ENCODE measurements at places on chromosomes 13 and 19.

DNA sequence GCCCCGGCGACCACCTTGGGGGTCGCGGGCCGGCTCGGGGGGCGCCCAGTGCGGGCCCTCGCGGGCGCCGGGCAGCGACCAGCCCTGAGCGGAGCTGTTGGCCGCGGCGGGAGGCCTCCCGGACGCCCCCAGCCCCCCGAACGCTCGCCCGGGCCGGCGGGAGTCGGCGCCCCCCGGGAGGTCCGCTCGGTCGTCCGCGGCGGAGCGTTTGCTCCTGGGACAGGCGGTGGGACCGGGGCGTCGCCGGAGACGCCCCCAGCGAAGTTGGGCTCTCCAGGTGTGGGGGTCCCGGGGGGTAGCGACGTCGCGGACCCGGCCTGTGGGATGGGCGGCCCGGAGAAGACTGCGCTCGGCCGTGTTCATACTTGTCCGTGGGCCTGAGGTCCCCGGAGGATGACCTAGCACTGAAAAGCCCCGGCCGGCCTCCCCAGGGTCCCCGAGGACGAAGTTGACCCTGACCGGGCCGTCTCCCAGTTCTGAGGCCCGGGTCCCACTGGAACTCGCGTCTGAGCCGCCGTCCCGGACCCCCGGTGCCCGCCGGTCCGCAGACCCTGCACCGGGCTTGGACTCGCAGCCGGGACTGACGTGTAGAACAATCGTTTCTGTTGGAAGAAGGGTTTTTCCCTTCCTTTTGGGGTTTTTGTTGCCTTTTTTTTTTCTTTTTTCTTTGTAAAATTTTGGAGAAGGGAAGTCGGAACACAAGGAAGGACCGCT is 729 bp downstream of the STK11 start:
- no peak for DNase-seq

GRCh38 chr19:31597616-31598015 is 248.4 kb upstream of the TSHZ3 start:
- DNase-seq: no peak

GRCh38 chr13:108895220-108895704 is 265.9 kb downstream of the MYO16 start:
- peak; percentile 69 for DNase-seq

- DNase-seq: no peak
Observed at GRCh38 chr13:44124352-44124751, 244.6 kb downstream of the LACC1 start.

DNA sequence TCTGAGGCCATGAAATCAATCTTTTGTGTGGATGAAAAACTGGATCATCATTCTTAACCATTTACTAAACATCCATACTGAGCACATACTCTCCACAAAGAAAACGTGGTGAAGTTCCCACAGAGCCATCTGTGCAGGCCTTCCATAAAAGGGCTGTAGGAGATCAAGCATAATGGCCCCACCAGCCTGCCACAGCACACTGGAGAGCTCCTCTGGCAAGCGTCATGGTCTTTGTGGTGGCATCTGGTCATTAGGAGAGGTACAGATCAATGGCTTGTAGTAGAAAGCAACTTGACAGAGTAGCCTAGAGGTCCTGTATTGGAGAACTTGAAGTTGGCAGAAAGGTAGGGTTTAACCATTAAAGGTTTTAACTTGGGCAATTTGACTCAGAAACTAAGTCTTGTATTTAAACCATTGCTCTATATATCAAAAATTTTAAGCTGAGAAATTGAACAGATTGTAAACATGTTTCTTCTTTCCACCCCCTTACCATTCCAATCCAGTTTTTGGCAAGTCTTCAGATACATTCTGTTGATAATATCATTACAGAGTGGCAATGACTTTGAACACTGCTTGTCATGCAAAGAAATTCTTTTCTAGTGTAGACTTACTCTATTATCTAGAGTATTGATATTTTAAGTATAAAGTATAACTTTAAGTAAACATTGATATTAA is 128.3 kb downstream of the LMO7 start:
- DNase-seq: no peak

- DNase-seq: no peak
Observed at GRCh38 chr13:73891805-73892204, 242.4 kb downstream of the KLF12 start.

DNA sequence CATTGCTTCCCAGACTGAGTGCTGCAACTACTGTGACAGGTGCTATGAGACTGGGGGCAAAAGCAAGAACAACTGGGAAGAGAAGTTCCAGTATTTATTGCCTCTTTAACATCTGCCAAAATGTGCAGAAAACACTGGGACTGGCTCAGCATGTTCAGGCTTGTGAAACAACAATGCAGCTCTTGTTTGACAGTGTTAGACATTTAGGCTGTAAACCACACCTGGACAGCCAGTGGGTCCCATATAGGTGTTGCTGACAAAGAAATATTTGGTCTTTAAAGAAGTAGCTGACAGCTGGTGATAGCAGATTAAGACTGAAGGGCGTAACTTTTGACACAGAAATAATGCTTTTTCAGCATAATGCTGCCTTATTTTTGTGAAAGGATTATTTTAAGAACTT is 88.1 kb downstream of the STOML3 start:
- DNase-seq: no peak

DNA sequence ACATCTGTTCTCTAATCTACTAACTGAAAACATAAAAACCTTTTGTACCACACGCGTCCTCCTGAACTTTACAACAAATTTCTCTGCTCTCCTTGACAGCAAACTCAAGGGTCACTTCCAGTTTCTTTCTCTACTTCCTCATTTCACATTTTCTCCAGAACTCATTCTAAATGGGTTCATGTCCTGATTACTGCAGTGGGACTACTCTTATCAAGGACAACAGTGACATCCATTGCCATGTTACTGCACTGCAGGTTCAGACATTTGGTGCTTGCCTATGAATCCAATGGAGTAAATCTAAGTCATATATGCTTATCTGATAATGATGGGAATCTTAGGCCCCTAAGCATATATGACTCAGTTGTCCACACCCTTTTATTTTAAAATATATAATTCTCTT is 35.3 kb downstream of the FPR3 start:
- DNase-seq: no peak

DNA sequence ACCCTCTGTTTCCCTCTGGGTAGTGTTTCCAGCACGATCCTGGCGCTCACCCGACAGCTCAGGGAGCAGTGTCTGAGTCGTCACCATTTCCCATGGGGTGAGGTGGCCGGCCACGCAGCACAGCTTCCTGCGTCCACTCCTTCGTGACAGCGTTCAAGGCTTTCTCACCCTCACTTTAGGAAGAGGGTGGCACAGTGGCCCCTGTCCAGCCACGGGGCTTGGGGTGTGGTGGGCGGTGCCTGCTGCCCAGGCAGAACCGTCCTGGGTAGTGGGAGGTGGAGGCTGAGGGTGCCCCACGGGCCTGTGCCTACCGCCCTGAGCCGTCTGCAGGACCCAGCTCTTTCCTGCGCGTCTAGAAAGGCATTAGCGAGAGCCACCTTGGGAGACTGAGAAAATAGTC is 21.9 kb downstream of the LAMP1 start:
- DNase-seq: no peak

- no peak for DNase-seq
Observed at GRCh38 chr13:48476215-48476614, 56.7 kb downstream of the RCBTB2 start.

GRCh38 chr13:106112191-106112590 is 423.3 kb downstream of the EFNB2 start:
- DNase-seq: no peak

- DNase-seq: peak; percentile 67
Observed at GRCh38 chr13:111211789-111212516, 96.8 kb downstream of the ARHGEF7 start.

- DNase-seq: no peak
Observed at GRCh38 chr13:29605860-29606526, 10.5 kb upstream of the SLC7A1 start.

GRCh38 chr19:15108845-15109767 is 1.9 kb downstream of the SYDE1 start:
- no peak for DNase-seq

- DNase-seq: no peak
Observed at GRCh38 chr13:66809485-66809884, 420.7 kb downstream of the PCDH9 start.

- peak; percentile 90 for DNase-seq
Observed at GRCh38 chr13:107864543-107865317, 350.6 kb downstream of the LIG4 start.

All from GM23338 (cell line).